ENCODE measurements at places on chromosomes 1 and 21.

DNA sequence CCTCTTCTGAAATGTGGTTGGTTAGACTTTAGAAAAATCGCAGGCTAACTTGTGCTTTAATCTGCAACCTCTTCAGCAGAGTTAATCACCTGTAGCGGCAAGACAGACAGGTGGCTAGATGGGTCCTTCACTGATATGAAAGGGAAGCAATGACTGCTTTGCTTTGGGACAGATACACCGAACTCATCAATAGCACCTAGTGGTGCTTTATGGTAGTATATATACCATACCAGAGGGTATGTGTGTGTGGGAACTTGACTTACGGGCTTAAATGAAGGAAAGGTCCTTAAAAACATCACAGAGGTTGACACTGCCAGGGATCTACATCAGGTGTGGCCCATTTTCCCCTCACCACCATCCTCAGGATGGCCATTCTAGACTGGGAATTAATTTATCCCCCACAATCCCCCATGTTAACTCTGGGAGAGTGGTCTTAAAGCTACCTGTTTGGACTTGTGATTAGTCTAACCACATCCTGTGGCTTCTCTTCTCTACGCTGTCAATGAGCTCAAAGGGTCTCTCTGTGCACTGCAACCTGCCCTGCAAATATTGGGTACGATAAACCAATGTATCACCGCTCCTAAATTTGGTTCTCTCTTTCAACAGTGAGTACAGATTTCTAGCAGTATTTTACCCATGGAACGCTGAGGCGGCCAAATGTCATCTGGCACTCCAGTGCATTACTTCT lies 162.7 kb downstream of the SIPA1L2 start:
- DNase-seq: no peak

DNA sequence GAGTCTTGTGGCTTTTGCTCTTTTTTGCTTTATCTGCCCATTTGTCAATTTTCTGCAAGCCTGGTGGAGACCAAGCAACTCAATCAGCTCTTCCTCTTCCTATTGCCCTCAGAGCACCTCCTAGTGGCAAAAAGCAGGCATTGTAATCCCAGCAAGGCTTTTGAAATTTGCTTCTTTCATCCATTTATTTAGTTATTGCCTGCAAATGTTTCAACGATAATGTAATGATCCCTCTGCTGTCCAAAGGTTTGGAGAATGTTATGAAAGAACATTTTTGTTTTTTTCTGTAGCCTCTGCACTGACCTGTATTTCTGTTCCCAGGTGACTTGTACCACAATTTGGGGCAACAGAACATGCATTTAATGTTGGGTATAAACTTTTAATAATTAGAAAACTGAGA lies 127.8 kb downstream of the GABPA start:
- peak; percentile 32 for DNase-seq

DNA sequence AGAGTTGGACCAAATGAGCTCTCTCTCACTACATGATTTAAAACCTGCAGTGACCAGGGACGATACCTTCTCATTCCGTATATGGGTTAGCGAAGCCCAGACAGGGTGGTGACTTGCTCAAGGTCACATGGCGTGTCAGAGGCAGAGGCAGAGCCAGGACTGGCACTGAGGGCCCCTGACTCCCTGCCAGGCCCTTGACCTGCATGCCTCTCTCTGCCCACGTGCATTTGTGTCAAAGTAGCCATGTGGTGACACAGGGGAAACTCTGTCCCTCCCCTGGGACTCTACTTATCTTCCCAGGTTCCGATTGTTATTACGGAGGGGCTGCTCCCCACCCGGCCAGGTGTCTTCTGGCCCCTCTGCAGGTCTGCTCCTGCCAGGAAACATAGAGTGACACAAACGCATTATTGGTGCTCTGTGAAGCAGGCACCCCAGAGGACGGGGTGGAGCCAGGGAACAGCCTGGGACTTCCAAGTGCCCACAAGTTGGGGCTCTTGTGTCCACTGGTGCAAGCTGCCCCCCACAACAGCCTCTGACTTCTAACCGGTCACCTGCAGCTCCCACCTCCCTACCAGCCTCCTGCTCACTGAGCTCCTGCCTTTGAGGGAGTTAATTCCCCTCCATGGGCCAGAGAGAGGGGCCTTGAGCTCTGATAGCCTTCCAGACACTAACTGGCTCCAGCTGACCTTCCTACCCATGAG lies 7.3 kb upstream of the TINAGL1 start:
- DNase-seq: no peak

GRCh38 chr1:164598719-164599118 lies 39.7 kb downstream of the PBX1 start:
- no peak for DNase-seq

GRCh38 chr1:1942753-1943656 lies 23.9 kb upstream of the TMEM52 start:
- no peak for DNase-seq

- no peak for DNase-seq
Observed at GRCh38 chr1:221761354-221762002, 19.6 kb upstream of the DUSP10 start.

DNA sequence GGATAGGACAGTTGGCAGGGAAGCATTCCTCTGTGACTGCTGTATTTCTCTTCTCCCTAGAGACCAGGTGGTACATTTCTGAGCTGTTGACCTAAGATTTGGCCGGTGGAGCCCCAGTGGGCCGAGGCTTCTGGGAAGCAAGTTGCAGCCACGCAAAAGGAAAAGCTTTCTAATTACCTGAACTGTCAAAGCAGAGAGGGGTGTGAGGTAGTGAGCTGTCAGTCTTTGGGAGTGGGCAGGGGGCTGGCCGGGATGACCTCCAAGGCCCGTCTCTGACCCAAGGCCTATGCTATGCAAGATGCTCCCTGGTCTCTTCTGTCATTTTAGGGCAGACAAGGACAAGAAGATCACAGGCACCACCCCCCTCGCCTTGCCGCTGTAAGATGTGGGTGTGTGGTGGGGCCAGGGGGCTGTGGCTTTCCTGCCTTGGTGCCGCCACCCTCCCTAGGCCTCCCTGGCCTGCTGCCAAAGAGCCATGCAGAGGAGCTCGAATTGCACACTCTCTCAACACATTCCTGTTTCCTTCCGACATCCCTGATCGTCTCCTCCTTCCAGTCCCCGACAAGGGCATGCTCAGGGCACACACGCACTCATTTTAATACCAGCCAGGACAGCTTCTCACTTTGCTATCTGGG lies 7.7 kb downstream of the PADI1 start:
- peak; percentile 73 for DNase-seq

DNA sequence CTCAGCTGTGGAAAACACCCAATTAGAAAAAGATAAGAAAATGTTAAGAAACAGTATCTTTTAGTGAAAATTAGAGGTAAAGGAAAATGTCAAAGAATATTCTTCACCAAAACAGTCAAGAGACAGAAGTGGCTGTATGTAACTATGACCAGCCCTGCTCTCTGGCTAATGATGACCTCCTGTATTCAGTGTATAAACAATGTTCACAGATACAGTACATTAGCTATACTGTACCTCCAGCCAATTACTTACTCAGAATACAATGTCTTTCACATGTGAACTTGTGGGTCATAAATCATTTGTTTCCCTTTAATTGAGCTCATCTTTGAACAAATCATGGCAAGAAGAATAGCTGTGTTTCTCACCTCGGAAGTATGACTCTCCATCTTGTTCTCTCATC lies 432.0 kb downstream of the LMO4 start:
- no peak for DNase-seq

DNA sequence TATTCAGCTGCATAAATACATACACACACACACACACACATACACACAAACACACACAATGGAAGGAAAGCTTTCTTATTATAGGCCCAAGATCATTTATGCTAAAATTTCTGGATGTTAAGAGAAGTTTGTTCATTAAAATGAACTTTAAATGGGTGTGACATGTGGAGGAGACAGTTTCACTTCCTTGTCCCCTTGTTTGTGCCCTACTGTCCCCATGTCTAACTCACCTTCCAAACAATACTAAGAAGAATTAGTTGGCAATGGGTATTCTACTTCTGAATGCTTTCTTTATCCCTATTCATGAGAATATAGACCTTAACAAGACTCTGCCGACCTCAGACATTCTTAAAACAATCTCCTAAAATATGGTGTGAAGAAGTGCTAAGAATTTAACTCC lies 63.5 kb upstream of the NRIP1 start:
- no peak for DNase-seq

GRCh38 chr1:73604739-73605138 lies 593.2 kb downstream of the LRRIQ3 start:
- no peak for DNase-seq

DNA sequence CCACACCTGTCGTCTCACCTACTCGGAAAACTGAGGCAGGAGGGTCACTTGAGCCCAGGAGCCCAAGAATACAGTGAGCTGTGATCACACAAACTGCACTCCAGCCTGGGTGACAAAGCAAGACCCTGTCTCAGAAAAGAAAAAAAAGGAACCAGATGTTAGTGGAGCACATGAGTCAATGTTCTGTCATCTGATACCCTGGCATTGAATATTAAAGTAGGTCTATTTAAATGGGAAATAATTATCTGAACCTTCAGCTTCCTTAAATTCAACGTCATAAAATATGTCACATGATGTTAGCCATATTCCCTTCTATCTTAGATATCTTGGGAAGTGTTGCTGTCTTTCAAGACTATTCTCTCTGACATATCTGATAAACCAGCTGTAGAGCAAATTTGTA lies 47.3 kb downstream of the NCAM2 start:
- DNase-seq: no peak

GRCh38 chr1:88401313-88401712 lies 282.8 kb upstream of the PKN2 start:
- no peak for DNase-seq

- DNase-seq: no peak
Observed at GRCh38 chr1:196317535-196318522, 290.4 kb downstream of the KCNT2 start.

GRCh38 chr1:109156916-109157385 lies 43.0 kb downstream of the ELAPOR1 start:
- DNase-seq: no peak

DNA sequence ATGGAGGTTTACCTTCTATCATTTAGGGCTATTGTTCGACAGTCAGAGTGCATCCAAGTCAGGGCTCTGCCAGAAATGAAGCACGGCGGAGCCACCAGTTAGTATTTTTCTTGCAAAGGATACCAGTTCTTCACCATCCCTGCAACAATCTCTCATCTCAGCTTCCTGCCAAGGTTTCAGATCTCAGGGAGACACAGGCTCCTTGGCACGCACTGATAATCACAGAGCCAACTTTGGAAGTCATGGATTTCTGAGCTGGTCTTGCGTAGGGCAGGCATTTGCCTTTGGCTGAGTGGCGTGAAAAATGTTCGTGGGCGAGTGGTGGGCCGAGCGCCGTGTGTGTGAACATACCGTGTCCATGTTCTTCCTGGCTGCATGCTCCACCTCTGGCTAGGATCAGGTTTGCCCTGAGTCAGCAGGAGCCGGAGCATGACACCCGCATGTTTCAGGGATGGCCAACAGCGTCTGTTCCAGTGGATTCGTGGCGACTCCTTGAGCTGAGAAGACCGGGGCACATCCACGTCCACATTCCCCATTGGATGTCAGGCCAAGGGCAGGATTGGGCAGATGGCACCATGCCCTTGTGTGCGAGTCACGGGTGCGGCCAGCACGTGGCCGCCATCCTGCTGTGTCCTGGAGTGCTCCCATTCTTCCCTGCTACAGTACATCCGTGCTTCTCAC lies 118.5 kb upstream of the C1orf174 start:
- DNase-seq: no peak

GRCh38 chr1:109133815-109134214 lies 19.9 kb downstream of the ELAPOR1 start:
- DNase-seq: no peak

GRCh38 chr1:213492161-213493041 lies 441.4 kb downstream of the RPS6KC1 start:
- no peak for DNase-seq

- DNase-seq: no peak
Observed at GRCh38 chr1:180424848-180425457, 77.4 kb downstream of the ACBD6 start.

GRCh38 chr1:67479146-67479891 lies 49.1 kb upstream of the SERBP1 start:
- no peak for DNase-seq

DNA sequence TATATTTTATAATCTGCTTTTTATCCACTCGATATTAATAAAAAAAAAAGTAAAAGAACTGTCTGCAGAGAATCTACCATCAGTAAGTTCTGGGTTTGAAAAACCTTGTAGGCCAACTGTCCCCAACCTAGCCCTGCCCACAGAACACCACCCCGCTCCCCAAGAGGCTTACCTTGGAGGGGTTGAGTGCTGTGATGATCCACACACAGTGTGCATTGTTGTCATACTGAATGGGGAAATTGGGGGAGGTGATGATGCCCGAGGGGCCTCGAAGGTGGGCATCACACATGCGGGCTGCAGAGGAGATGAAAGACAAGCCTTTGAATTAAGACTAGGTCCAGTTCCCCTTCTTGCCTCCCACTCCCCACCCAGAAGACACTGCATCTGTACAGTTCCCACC lies 53.3 kb upstream of the HMGB4 start:
- DNase-seq: no peak

DNA sequence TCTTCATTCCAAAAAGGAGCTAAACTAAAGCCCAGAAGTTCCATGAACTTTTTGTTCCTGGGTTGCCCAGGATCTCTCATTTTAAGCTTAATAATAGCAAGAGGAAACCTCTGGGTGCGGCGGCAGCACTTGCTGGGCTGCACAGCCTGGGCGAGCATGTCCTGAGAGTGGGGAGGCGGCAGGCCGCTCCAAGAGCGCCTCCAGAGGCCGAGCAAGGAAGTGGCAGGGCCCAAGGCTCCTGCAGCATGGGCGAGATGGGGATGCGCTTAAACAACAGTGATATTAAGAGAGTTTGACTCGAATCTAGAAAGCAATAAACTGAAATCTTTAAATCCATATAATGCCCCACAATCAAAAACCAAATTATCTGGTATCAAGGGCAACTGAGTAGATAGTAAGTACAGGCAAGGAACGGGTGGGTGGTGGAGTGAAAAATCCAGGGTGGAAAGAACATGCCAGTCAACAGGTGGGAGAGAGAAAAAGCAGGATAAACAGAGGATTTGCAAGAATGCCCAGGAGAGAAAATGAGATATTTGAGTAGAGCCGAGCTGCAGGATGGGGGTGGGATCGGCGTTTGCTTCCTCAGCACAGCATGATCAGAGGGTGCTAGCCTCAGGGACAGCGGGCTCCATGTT lies 14.1 kb upstream of the TNR start:
- peak; percentile 1 for DNase-seq

DNA sequence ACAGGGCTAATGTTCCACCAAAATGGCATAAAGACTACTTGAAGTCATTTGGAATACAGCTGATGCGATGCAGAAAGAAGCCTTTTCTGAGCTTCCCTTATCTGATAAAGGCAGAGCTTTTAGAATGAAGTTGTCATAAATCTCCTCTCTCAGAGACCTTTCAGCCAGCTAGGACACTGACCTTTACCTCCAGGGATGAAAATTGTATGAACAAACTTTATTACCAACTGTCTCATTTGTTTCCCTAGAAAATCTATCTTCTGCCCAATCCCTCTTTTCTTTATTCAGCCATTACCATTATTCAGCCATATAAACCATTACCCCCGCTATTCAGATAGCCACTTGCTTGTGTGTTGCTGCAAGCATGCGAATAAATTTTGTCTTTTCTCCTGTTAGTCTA lies 29.7 kb upstream of the RNF2 start:
- DNase-seq: no peak

- DNase-seq: no peak
Observed at GRCh38 chr21:27122686-27123085, 155.8 kb upstream of the ADAMTS5 start.

- no peak for DNase-seq
Observed at GRCh38 chr1:109751531-109752260, 10.9 kb upstream of the GSTM3 start.

- no peak for DNase-seq
Observed at GRCh38 chr1:118340928-118341910, 156.2 kb upstream of the SPAG17 start.
